ENCODE measurements at places on chromosomes 1 and 21.

DNA sequence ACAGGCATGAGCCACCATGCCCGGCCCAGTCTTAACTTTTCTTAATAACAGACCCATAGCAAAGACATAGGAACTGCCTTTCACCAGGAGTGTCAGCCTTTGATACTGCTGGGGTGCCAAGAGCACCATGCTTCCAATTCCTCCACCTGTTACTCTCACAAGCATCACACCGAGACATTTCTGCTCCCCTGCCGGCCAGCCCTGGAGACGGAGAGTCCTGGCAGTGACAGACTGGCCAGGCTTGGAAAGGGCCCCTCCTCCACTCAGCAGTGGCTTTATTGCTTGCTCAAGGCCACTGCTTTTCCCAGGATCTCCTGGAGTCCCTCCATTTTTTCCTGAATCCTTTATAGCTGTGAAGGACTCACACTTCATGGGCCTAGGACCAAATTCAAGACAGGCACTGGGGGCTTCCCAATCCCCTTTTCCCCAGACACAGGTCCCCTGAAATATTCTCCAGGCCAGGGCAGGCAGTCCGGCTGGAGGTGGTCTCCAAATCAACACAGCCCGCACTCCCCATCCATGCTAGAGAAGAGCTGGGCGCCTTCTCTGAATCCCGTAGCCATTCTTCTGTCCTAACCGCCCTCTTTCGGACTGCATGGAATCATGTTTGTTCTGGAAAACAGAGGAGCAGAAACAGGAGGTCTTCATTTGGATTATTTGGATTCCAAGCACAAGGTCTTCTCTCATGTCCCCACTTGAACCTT is 25.5 kb upstream of the PTPRF start:
- DNase-seq, result no peak

DNA sequence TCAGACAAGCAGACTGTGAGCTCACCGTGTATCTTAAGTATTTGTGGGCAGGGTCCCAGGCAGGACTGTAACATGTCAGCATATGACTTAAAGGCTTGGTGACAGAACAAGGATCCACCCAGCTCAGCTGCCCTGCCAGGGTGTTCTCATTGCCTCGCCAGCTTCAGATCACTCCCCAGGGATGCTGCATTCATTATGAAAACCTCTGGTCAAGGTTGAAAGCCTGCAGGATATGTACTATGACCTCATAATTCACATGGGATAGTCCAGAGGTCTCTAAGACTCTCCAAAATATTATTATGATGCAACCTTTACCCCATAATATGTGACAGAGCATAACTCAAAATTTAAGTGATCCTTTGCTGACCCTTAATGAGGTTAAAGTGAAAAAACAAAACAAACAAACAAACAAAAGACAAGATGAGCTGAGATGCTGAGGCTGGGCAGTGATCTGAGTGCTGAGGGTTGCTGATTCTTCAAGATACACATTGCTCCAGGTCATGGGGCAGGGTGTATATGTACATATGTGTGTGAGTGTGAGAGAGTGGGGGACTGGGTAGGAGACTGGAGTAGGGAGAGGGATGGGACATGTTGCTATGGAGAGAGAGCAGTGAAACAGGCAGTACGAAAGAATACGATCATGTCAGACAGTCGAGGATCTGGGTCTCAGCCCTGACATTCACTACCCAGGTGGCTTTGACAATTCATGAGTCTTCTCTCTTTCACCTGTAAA is 98.8 kb upstream of the DUSP10 start:
- no peak for DNase-seq

GRCh38 chr21:26935977-26936376 is 30.9 kb downstream of the ADAMTS5 start:
- no peak for DNase-seq

GRCh38 chr1:229409616-229410369 is 24.1 kb downstream of the ACTA1 start:
- DNase-seq, result no peak

DNA sequence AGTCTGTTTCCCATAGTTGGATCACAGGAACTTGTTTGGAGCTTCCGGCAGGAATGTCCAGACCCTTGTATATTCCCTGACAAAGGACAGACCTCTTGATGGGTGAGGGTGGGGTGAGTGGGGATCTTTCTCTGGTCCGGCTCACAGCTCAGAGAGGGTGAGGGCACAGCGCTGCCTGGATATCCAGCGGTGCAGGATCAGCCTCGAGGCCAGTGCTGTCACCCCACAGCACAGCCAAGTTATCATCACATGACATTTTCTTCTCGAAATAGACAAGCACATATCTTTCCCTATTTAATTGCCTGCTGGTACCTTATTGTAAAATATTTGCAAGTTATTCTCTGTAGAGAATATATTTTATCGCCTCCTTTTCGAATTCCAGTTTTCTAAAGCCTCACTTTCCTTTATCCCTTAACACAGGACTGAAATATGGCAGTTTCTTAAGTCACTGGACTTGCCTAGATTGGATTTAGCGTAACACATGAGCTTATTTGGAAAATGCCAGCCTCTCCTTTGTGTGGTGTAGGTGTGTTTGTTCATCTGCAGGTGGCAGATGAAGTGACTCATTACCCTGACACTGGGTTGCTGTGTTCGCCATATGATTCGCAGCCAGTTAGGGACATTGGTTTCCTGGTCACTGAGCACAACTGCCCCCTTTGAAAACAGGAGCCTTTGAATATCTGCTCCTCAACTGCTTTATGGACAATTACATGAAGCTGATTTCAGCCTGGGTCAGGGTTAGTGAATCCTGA is 21.4 kb downstream of the CLIC6 start:
- DNase-seq, result no peak

DNA sequence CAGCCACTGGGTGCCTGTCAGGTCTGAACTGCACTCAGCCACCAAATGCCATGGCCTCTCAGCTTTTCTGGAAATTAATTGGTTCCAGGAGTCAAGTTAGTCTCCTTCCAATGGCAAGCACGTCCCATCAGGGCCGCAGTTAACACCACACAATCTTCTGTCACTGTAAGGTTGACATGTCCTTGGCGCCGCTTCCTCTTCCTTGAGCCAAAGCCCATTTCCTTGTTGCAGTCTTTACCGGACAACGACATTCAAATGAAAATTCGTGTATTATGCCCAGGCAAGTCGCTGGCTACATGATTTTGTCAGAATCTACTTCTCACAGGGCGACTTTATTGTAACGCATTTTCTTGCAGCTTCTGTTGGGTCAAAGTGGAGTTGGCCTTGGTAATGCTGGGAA is 430.6 kb upstream of the KAZN start:
- no peak for DNase-seq

DNA sequence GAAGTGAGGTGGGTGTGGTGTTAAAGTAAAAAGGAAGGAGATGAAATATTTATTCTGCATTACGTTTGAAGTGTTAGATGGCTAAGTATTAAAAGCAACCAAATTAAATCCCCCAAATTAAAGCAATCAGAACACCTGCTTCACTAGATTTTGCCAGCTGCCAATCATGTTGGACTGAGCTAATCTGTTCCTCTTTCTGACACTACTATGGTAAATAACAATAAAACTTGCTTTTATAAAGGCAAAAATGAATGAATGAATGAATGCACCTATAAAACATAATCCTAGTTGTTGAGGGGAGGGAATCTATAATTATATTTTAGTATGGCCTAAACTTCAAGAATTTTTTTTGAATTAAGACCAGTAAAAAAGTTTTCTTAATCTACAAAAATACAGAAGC is 51.0 kb downstream of the RAB3GAP2 start:
- no peak for DNase-seq

- no peak for DNase-seq
Observed at GRCh38 chr1:31261916-31262315, 22.2 kb upstream of the NKAIN1 start.

DNA sequence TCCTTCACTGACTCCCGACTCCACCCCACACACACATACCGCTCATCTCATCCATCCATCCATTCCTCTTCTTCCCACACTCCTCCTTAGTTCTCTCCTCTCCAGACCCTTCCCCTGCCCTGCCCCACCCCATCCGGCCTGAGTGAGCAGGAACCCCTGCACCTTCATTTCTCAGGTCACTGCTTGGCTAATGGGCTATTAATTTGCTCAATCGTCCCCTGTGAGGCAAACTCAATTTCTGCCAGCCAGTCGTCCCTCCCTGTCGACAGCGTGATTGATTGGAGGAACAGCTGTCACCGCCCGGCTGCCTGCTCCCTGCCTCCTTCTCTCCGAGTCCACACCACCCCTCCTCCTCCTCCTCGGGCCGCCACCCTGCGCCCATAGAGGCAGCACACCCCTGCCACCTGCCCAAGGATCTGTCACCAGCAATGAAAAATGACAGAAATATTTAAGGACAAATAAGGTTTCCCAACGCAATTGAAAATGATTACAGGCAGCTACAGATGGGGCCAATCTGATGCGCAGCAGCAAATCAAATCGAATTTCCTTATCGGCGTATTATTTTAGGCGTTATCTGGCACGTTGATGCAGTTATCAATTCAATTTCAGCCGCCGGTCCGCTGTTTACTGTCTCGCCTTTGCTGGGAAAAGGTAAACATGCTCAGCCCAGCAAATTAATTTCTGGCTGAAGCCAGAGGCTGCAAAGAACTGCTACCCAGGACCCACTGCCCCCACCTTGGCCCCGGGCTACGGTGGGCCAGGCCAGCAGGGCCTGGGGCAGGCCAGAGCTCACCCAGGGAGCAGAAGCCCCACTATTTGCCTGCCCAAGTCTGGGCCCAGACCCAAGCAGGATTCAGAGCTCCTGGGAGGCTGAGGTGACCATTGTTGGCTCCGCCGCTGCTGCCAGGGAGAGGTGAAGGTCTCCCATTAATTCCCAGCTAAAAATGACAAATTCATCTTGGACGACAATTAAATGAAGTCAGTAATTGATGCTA is 71.3 kb downstream of the TMEM53 start:
- DNase-seq, result no peak

GRCh38 chr1:37764414-37764825 is 500 bp downstream of the EPHA10 start:
- no peak for DNase-seq

DNA sequence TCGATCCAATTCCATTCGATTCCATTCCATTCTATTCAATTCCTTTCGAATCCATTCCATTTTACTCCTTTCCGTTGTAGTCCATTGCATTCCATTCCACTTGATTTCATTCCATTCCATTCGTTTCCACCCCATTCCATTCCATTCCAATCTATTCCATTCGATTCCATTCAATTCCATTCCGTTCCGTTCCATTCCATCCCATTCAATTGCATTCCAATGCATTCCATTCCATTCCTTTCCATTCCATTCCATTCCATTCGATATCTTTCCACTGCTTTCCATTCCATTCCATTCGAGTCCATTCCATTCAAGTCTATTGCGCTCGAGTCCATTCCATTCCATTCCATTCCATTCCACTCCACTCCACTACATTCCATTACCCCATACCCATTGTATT is 2568.7 kb upstream of the TPTE start:
- DNase-seq, result no peak

DNA sequence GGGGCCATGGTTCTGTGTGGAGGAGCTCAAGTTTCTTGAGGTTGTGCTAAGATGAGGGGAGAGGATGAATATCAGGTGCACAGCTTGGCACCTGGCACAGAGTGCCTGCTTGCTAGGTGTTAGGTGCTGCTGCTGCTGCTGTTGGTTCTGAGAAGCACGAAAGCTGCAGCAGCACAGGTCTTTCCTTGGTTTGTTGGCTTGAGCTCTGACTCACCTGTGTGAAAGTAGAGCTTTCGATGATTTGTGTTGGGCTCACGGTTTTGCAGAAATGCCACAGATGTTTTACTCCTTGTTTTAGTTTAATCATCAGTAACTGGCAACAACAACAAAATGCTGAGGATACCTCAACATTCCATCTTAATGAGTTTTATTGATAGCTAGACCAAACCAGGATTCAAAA is 221.6 kb downstream of the BRINP2 start:
- no peak for DNase-seq

DNA sequence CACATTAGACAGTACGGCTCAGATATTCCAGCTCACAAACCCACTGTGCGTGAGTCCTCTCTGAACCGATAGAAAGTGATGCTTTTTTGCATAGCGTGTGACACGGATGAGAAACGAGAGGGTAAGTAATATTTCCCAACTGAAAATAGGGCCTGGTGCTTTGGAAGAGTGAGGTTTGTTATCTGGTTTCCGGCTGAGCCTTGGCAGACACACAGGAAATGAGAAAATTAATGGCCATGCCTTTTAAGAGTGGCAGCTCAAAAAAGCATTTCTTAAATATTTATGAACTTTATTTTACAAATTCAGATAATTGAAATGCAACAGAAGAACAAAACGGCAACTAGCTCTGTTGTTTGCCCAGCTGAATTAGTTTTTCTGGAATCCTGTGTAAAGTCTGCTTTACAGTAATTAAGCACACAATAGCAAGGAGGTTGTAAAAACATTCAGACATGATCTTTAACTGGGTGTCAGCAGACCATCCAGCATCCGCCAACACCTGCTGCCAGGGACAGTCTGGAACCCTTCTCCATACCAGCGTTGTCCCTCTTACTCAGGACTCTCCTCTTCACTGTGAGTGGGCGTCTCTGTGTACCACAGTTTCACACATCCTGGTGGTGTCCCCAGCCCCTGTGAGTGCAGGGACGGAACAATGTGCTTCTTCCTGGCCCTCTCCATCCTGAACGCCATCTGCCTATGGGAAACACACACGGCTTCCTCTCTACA is 155.4 kb downstream of the PGBD5 start:
- DNase-seq, result no peak

DNA sequence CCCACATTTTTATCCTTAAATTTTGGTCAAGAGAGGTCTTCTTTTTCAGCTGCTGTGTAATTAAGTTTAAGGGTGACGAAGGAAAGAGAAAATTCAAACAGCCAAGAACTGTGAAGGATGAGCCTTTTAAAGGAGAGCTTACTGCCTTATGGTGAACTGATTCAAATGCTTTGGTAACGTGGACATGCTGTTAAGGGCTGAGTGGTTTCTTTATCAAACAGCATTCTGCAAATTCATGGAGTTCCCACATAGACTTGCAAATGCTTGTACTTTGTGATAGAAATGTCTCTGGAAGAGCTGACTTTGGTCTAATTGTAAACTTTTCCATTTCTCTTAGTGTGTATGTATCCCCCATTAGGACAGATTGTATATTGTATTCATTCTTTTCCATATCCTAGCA is 93.8 kb downstream of the CHD1L start:
- no peak for DNase-seq

GRCh38 chr1:54940042-54940441 is 40.4 kb upstream of the TMEM61 start:
- DNase-seq, result no peak

GRCh38 chr1:15439325-15439724 is 1.1 kb downstream of the CTRC start:
- DNase-seq, result no peak

- no peak for DNase-seq
Observed at GRCh38 chr21:26715116-26715515, 130.1 kb downstream of the ADAMTS1 start.
